ENCODE measurements at places on chromosomes 16 and 17. TPM values are rescaled to one million over a fixed set of nuclear protein-coding genes. Genes with fewer than 3 reads are reported as not detected.

DNA sequence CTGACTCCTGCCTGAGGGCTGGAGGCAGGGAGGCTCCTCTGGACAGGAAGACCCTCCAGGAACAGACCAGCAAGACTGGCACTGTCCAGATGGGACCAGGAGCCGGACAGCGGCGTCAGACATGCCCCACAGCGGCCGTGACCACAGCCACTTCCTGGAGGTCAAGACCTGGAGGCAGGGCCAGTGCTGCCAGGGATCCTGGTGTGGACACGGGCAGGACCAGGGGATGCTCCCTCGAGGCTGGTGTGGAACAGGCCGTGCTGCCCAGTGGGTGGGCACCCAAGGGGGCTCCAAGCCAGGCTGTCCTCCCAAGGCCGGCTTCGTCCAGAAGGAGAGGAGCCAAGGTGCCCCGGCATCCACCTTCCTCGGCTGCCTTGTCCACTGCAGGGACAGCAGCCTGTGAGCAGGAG is 4.5 kb upstream of the CCDC57 start:
- H3K4me1 ChIP-seq, result peaks cover 94% of the 10 kb centered on the region
- H3K27me3 ChIP-seq, result no peaks in the 10 kb centered on the region
- DNase-seq, result peak; percentile 93
- H3K4me3 ChIP-seq, result no peak overlapping the region

ELMO3 gene
- total RNA-seq, result 4.0 TPM

- no peak for DNase-seq
- no peaks in the 10 kb centered on the region for H3K36me3 ChIP-seq
- H3K4me3 ChIP-seq, result no peak overlapping the region
- H3K27ac ChIP-seq, result peak overlapping the region; percentile 79
- no peaks in the 10 kb centered on the region for H3K27me3 ChIP-seq
Measured at GRCh38 chr17:75344666-75345065, 55.4 kb upstream of the SLC25A19 start.

DNA sequence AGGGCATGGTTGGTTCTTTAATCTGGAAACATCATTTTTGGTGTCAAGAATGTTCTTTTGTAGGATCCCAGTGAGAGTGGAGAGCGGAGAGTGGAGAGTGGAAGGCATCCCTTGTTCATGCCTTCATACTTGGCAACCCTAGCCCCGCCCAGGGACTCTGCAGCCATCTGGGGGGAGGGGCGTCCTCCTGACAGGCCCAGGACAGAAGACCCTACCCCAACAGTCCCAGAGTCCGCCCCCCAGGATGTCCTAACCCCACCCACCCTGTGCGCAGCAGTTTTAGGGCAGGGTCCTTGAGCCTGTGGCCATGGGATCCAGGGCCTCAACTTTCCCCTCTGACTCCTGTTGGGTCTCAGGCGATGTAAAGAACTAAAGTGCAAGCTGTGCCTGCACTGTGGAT is 4.5 kb downstream of the SLC26A11 start:
- peaks cover 29% of the 10 kb centered on the region for H3K36me3 ChIP-seq
- no peak for DNase-seq
- H3K27me3 ChIP-seq, result no peaks in the 10 kb centered on the region
- H3K4me1 ChIP-seq, result peaks cover 18% of the 10 kb centered on the region
- H3K27ac ChIP-seq, result no peak overlapping the region
- no peak overlapping the region for H3K4me3 ChIP-seq

GRCh38 chr17:14448818-14449217 is 147.9 kb downstream of the HS3ST3B1 start:
- H3K27me3 ChIP-seq, result no peaks in the 10 kb centered on the region
- H3K4me3 ChIP-seq, result no peak overlapping the region
- no peak overlapping the region for H3K27ac ChIP-seq
- no peaks in the 10 kb centered on the region for H3K4me1 ChIP-seq

TBC1D26 gene
- 0.47 TPM for total RNA-seq

CHST5 gene
- not detected for total RNA-seq

DNA sequence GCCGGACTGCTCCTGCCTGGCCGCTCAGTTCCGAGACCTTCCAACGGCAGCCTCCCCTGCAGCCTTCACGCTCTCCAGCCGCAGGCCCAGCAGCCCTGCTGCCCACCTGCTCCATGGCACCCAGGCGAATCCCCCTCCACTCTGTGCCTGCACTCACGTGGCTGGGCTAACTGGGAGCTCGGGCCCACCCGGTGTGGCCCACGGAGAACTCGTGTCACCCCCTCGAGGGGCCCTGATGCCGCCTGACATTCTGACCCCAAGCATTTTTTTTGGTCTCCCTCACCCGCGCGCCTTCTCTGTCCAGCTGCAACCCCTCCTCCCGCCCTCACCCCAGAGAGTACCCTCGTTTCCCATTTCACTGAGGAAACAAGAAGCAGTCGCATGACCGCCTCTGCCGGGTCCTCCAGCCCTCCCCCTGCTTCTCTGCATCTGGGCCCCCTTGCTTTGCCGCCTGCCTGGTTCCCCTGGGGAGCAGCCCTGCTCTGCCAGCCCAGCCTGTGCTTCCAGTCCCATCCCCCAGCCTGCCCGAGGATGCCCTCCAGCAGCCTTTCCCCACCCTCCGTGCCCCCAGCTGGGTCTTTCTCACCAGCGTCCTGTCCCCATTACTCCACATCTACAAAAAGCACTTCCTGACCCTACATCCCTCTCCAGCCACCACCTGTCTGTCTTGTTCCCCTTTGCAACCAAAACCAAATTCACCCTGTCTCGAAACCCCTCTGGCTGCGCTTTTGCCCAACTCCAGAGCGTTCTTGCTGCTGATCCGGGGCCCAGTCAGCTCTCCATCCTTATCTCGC is 146.4 kb upstream of the CHMP6 start:
- no peak overlapping the region for H3K27ac ChIP-seq
- no peaks in the 10 kb centered on the region for H3K27me3 ChIP-seq
- peaks cover 44% of the 10 kb centered on the region for H3K36me3 ChIP-seq
- H3K4me3 ChIP-seq, result no peak overlapping the region
- H3K4me1 ChIP-seq, result peaks cover 3% of the 10 kb centered on the region
- DNase-seq, result peak; percentile 68

DNA sequence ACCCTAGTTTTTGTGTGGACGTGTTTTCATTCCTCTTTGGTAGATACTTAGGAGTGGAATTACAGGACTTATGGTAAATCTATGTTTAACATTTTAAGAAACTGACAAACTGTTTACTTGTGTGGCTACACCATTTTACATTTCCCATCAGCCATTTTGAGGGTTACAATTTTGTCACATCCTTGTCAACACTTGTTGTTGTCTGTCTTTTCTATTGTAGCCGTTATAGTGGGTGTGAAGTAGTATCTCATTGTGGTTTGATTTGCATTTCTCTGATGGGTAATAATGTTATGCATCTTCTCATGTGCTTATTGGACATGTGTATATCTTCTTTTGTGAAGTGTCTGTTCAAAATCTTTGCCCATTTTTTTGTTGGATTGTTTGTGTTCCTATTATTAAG is 4.5 kb downstream of the FTO start:
- H3K27ac ChIP-seq, result no peak overlapping the region
- no peak overlapping the region for H3K4me3 ChIP-seq
- peaks cover 20% of the 10 kb centered on the region for H3K4me1 ChIP-seq
- H3K36me3 ChIP-seq, result no peaks in the 10 kb centered on the region

- DNase-seq, result peak; percentile 80
- no peak overlapping the region for H3K4me3 ChIP-seq
- no peaks in the 10 kb centered on the region for H3K4me1 ChIP-seq
- H3K27ac ChIP-seq, result no peak overlapping the region
- H3K27me3 ChIP-seq, result no peaks in the 10 kb centered on the region
Measured at GRCh38 chr16:19502395-19503131, 19.3 kb downstream of the GDE1 start.

GRCh38 chr17:77036841-77037381 is 103.9 kb upstream of the SEC14L1 start:
- H3K4me3 ChIP-seq, result no peak overlapping the region
- no peak for DNase-seq
- H3K27ac ChIP-seq, result no peak overlapping the region
- H3K36me3 ChIP-seq, result no peaks in the 10 kb centered on the region

- H3K4me1 ChIP-seq, result peaks cover 22% of the 10 kb centered on the region
- H3K27ac ChIP-seq, result no peak overlapping the region
- no peaks in the 10 kb centered on the region for H3K27me3 ChIP-seq
- no peak for DNase-seq
Measured at GRCh38 chr17:49239963-49240362, 9.4 kb upstream of the PHOSPHO1 start.

GRCh38 chr16:4714996-4715395 is 19.1 kb downstream of the ANKS3 start:
- no peaks in the 10 kb centered on the region for H3K4me1 ChIP-seq
- H3K36me3 ChIP-seq, result peaks cover 18% of the 10 kb centered on the region
- no peak overlapping the region for H3K27ac ChIP-seq

DNA sequence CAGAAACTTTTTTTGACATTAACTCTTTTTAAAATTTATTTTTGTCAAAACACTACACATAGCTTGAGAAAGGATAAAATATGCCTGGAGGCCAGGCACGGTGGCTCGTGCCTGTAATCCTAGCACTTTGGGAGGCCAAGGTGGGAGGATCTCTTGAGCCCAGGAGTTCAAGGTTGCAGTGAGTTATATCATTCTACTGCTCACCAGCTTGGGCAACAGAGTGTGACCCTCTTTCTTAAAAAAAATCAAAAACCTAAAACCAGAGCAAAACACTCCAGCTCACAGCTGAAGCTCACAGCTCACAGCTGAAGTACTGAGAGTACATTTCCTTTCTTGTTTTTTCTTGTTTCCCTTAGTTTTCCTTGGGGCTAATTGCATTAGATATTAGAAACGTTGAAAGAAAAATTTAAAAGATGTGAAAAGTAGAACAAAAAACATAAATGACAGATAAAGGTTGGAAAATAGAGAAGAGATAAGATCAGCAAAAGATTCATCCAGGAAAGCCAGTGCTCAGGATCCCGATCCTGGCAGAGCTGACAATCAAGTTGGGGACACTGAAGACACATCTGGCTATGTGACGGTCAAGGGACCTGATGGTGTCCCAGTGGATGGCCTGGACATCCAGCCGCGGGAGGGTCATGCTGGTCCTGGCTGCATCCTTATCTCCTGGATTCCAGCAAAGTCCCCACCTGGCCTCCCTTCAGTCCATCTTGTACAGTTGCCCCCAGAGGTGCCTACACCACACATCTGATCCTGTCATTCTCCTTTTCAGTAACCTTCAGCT is 9.8 kb downstream of the CHST6 start:
- no peak overlapping the region for H3K27ac ChIP-seq
- no peaks in the 10 kb centered on the region for H3K4me1 ChIP-seq
- no peak overlapping the region for H3K4me3 ChIP-seq
- DNase-seq, result no peak
- H3K27me3 ChIP-seq, result no peaks in the 10 kb centered on the region
